ENCODE measurements at places on chromosomes 6 and 20.

GRCh38 chr6:137949686-137950390 is 82.8 kb downstream of the TNFAIP3 start:
- no peak for DNase-seq

- no peak for DNase-seq
Observed at GRCh38 chr6:134183844-134184243, 131.4 kb upstream of the SLC2A12 start.

GRCh38 chr6:144075187-144075586 is 20.2 kb downstream of the SF3B5 start:
- DNase-seq = no peak

DNA sequence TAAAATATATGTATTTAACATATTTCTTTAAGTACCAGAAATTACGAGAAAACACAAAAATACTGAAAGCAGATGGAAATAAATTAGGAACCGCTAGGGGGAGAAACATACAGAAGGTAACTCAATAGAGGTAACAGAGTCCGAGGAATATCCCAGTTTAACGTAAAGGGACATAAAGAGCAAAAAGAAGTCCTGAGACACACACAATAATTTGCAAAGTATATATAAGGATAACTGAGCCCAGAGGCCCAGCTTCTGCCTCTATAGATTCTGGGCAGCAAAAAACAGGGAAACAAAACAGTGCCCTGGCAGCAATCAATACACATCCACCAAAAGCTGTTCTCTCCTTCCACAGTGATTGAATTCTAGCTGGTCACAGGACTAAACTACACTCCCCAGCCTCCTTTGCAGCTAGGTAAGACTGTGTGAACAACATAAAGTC is 15.1 kb downstream of the TBC1D32 start:
- no peak for DNase-seq

DNA sequence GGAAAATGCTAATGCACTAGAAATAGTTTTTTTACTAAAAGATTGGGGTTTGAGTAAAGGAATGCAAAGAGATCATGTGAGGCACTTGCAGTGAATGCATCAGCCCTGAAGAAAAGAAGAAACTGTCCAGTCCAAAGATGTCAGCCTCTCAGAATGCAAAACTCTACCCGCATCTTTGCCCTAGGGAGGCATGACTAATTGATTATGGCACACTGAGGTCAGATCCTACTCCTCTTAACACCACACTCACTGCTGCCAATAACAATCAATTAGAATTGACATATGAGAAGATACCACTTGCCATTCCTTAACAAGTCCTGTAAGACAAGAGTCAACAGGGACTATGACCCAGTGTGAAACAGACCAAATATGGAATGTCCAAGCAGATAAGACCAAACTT is 262.3 kb upstream of the PLN start:
- no peak for DNase-seq

DNA sequence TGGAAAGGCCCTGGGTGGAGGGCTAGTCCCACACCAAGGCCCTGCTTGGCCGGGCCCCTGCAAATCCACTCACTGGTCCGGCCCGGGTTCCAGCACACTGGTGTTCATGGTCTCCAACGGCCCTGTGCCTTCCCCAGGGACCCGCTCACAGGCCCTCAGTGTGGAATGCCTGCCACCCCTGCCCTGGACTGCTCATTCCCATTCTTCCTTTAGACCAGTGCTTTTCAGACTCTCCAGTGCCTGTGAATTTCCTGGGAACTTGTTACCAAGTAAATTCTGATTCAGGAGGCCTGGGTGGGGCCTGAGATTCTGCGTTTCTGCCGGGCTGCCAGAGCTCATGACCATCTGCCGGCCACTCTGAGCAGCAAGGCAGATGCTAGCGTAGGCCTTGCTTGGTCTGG is 5.7 kb upstream of the PXDC1 start:
- DNase-seq = no peak

Data from effector memory CD8-positive, alpha-beta T cell (primary cell).